ENCODE measurements at places on chromosomes 1 and 21.

DNA sequence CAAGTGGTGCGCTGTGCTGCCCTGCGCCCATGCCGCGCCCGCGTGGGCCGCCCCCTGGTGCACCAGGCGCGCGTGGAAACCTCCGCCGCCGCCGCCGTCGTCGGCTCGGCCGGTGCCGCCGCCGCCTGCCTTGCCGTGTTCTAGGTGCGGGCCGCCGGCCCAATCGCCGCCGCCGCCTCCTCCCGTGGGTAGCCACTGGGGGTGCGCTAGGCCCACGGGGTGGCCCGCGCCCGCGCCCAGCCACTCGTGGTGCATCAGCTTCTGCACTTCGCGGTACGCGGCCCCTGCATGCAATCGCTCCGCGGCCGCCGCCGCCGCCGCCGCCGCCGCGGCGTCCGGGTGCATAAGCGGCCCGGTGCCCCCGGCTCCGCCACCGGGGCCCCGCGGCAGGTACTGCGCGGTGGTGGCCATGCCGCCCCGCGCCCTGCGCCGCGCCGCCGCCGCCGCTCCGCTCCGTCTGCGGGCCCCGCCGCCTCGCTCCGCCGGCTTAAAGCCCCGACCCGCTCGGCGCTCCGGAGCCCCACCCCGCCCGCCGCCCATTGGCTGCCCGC is at the start of gene POU3F1:
TSS of gene POU3F1 (minus strand) at position 461 of the 551 bp plus-strand sequence. CDS start at position 411, 50 bp downstream.
- no peak for DNase-seq

DNA sequence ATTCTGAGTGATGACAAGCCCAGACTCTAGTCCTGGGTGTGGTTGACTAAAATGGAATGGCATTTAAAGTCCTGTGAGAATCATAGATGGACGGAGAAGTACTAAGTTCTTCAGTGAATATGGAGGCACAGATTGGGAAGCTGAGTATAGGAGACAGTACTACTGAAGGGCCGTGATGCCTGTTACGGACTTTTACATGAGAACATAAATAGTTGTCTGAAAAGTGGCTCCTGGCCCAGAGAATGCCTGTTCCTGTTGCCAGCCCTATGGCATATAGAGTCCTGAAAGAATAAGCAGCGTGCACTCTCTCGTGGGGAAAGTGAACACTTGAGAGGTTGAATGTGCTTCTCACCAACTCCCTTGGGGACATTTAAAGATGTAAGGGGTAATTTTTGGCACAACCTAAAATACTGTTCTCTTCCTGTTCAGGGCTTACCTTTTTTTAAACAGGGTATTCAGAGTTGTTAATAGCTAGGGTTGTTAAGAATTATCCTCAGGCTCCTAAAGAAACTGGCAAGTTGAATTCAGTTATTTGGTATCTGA is 20.4 kb downstream of the CCT8 start:
- no peak for DNase-seq

GRCh38 chr1:5410652-5411051 is 581.6 kb downstream of the NPHP4 start:
- peak; percentile 25 for DNase-seq

DNA sequence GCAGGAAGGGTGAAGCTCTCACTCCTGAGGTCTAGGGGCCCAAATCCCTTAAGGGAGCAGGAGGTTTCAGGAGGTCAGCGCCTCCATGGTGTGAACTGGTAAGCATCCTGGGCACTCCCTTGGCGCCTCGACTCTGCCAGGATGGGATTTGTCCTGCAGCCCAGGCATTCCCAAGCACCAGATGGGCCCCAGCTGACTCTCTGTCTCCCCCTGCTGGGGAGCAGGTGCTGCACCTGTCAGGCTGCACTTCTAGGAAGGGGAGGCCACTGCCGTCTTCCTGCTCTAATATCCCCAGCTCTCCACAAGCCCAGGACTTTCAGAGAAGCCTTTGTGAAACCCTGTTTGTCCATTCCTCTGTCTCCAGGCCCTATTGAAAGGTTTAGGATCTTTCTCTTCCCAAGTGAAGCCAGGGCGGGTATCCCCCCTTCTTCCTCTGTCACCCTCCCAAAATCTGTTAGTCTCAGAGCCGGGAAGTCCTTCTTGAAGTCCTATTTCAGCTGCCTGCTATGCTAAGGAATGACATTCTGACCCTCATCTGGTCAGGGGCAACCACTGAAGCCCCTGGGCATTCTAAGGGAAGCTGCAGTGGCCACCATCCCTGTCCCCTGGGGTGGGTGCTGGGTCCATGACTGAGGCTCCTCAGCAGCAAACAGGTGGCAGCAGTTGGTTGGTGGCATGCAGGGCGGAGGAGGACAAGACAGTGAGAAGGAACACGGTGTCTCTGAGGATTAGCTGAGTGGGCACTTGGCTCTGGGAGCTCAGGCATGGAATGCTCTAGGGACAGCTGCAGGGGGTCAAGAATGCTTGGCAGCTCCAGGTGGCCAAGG is 3.2 kb downstream of the MYBPH start:
- no peak for DNase-seq

DNA sequence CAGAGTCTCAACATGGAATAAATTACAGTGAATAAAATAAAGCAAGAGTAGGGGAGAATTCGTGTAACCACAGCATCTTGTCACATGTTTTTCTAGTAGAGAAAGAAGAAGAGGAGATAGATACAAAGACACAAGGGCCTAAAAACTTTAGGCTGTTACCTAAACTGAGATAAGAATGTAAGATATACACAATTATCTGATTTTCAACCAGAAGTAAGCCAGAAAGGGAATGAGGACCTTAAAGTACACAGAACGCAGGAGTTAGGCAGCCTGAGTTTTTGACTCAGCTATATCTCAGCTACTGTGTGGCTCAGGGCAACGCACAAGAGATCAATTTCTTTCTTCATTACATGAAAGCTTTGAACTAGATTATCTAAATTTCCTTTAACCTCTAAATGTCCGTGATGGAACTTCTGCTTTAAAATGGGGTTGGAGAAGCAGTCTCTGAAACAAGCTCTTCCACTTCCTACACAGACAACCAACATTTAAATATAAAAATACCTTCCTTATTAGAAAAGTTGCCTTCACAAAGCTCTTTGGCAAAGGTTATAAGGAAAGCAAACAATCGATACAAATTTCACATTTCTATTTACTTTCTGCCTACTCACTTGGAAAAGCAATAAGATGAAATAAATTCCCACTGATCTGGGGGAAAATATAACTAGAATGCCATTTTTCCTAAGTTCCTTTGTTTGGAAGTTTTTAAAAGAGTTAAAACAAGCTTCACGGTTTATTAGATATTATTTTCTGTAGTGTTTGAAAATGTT is 5.2 kb upstream of the RGS13 start:
- DNase-seq: no peak

GRCh38 chr1:28236656-28237322 is 865 bp downstream of the ATP5IF1 start:
- DNase-seq: no peak

- DNase-seq: no peak
Measured at GRCh38 chr21:46361176-46361575, 37.2 kb downstream of the PCNT start.

- DNase-seq: no peak
Measured at GRCh38 chr1:76955652-76956051, 88.4 kb downstream of the ST6GALNAC5 start.

DNA sequence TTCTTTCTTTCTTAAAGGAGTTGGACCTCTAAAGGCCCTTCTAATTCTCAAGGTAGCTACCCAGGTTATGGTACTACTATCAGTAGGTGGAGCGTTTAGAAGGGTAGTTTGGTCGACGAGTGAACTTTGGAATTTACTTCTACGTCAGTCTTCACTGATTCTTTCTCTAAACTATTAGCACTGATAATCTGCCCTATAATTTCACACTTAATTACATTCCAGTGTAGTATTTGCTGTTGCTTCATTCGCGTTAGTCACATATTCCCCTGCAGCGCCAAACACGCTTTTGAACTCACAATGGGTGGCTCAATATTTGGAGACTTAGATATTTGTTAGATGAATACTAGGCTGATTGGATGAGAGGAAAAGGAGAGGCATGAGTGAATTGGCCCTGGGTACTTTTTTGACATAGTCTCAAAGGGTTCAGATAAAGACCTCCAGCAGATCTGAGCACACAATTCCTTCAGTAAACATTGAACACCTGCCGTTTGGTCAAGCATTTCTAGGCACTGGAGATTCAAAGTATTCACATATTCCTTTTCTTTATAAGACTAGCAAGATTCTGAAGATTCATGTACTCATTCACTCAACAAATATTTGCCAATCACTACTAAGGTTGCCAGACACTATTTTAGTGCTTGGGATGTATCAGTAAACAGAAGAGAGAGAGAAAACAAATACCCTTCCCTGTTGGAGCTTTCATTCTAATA is 929 bp upstream of the FOXJ3 start:
- DNase-seq: no peak

DNA sequence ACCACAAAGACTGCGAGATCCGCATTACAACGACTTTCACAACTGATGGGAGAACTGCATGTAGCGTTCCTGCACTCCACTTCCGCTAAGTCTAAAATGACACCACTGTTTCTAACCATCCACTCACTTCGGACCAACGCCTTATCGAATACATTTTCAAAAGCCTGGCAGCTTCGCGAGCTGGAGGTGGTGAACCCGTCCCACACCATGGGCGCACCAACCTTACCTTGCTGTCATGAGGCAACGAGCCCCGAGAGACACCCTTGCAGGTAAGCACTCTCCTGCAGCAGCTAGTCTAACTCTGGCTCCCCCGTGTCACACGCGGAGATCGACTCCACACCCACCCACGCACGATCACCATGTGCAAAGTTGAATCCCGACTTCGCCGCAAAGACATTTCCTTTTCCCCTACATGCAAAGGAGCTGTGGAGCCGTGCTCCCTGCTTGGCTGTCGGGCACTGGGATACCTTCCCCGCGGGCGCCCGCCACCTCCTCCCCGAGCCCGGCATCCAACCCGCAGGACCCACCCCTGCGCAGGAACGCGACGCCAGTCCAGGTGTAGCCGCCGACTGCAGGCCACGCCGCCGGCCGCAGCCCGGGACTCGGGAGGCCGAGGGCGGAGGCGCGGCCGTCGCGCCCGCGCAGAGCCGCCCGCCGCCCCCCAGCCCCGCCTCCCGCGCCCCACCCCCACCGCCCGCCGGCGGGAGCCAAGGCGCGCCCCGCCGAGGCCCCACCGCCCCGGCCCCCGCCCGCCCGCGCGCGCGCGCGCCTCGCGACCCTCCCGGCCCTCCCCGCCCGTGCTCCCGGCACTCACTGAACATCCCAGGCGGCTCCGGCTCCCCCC is 629 bp downstream of the TAF5L start:
- DNase-seq: peak; percentile 88

DNA sequence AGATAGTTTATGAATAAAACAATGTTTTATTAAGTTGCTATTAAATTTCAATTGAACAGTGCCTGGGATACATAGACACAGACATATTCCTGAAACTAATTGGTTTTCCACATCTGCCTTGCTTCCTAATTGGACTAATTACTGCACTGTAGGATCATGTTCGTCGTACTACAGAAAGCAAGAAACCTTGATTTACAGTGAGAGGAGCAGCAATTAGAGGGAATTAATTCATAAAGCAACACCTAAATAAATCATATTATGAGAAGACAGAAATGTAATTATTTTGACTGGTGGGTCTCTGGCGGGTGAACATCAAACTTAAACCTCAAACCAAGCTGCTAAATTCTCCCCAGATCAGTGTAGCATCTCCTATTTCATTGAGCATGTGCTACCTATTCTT is 124.6 kb upstream of the CAMK1G start:
- no peak for DNase-seq

DNA sequence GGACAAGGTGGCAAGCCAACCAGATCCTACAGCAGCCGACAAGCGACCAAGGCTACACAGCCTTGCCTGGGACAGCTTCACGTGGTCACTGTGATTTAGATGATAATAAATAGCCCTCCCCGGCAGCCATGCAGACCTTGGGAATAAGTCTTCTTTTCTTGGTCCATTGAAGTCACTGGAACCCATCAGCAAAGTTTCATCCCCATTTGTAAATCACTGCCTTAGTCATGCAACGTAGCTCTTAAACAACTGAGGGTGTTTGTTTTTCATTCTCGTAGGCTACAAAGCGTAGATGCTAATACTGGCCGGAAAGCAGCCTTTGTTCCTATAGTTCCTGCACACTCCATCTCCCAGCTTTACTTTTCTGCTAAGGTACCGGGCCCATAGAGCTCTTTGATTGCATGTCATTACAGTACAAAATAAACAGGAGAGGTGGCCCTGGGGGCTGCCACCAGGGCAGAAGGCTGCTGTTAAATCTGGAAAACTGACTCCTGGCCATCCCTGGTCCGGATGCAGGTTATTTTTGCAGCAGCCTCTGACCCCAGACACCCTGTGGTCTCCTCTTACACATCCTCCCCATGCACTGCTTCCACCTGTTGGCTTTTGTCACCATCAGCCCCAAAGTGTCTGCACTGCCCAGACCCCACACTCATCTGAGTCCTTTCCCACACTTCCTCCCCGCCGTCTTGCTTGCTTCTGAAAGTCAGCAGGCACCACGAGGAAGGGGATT is 105.5 kb downstream of the TOMM20 start:
- DNase-seq: peak; percentile 67

DNA sequence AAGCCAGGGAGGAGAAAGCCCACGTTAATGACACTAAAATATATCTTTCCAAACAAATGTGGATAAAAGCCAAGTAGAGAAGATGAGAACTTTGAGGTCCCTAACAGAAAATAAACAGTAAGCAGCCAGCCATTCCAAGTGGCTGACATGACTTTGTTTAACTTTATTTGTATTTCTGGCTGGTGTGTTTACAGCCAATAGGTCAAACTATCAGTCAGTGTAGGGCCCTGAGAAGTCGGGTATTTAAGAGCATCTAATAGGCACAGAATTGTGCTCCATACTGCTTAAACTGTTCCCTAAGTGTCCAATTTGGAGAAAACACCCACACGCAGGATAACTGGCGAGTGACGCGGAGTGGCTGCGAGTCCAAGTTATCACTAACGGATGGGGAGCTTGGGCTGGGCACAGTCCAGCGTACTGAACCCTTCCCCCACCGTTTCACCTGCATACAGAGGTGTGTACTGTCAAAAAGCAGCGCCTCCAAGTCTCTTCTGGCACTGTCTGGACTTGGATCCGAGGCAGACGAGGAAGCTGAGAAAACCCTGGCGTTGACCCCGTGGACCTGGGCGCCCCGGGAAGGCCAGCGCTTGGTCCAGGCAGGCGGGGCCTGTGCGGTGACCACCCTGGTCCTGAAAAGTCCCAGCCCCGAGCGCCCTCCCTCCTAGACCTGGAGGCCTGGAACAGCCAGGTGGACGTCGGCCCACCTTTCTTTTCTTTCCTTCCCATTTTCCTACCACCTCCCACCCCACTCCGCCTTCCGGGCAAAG is 662 bp upstream of the LGALS8 start:
- peak; percentile 28 for DNase-seq

GRCh38 chr21:43905726-43906455 is 40.9 kb downstream of the AGPAT3 start:
- no peak for DNase-seq

- DNase-seq: no peak
Measured at GRCh38 chr1:146020058-146021049, 1.2 kb downstream of the HJV start.

DNA sequence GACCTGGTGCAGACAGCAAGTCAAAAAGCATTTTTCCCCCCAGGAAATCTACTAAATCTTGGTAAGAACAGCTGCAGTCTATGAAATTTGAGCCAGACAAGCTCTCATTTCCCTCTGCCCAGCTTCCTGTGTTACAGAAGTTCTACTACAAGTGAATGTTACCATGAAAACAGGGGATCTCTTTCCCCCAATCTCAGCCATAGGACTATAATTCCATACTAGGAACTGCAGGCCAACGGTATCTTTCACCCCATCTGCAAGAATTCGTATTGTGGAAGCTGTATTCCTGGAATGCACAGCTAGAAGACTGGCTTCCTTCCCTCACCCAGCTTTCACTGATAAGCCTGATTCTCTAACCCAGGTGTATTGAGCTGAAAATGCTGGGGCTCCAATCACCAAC is 1655.4 kb downstream of the BRINP3 start:
- DNase-seq: no peak

GRCh38 chr1:210250998-210251679 is 18.5 kb downstream of the SERTAD4 start:
- DNase-seq: no peak

- DNase-seq: no peak
Measured at GRCh38 chr1:10685808-10686403, 110.5 kb downstream of the CASZ1 start.
